HAP-1 (cell line): ENCODE measurements at places on chromosomes 11 and 22.

DNA sequence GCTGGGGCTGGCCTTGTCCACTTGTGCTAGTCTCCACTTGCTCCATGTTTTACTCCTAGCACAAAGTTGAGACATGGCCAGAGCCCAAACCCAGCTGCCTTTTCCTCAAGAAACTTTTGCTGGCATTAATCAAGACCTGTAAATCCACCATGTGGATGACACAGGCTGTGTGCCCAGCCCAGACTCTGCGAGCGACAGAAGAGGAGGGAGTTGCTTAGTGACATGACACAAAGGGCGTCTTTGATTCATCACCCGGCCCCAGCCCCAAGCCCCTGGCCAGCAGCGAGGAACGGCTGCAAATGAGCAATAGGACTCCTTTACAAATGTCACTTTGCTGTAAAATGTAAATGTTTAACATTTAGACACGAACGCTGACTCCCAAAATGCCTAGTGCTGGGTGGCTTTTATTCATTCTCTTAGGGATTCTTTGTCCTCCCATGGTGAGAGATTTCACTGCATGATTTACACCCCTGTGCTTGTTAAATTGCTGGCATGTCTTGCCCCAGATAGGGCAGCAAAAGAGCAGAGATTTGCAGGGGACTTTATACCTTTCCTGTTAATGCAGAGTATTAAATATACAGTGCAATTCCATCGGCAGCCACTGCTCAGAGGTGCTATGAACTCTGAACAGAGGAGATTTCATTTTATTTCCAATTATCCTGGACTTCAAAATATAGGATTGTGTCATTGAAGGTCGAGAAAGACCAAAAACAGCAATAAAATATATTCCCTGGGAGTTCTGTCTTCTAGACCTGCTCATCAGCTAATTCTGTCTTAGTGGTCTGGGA, 263.6 kb upstream of the NCAM1 start:
- no peak for DNase-seq

GRCh38 chr11:82184966-82185365, 548.7 kb downstream of the FAM181B start:
- DNase-seq = no peak

DNA sequence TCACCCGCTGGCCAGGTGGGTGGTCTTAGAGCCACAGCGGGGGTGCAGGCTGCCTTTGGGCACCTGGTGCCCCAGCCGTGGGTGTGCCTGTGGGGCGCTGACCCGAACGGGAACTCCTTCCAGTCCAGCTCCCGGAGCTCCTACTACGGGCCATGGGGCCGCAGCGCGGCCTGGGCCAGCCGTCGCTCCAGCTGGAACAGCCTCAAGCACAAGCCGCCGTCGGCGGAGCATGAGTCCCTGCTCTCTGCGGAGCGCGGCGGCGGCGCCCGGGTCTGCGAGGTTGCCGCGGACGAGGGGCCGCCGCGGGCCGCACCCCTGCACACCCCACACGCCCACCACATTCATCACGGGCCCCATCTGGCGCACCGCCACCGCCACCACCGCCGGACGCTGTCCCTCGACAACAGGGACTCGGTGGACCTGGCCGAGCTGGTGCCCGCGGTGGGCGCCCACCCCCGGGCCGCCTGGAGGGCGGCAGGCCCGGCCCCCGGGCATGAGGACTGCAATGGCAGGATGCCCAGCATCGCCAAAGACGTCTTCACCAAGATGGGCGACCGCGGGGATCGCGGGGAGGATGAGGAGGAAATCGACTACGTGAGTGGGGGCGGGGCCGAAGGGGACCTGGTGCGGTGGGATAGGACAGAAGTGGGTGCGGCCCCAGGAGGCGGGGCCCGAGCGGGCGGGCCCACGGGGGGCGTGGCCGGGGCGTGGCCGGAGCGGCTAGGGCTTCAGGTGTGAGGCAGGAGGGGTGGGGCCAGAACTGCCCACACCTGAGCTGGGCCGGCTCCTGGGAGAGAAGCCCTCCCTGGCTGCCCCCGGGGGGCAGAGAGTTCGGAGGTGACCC, 91.5 kb downstream of the CACNA1I start:
- DNase-seq = peak; percentile 74

- no peak for DNase-seq
Observed at GRCh38 chr11:113705871-113706655, at the start of gene TMPRSS5. TSS of gene TMPRSS5 (minus strand) at chr11:113706308. CDS start at chr11:113706224, 84 bp downstream.

- no peak for DNase-seq
Observed at GRCh38 chr11:61700212-61700611, 20.0 kb downstream of the DAGLA start.

GRCh38 chr11:34356913-34357700, 703 bp downstream of the ABTB2 start:
- DNase-seq = peak; percentile 54

- no peak for DNase-seq
Observed at GRCh38 chr11:84608837-84609196, 1018.3 kb downstream of the DLG2 start.

GRCh38 chr11:18063862-18064434, 17.9 kb upstream of the TPH1 start:
- DNase-seq = no peak

DNA sequence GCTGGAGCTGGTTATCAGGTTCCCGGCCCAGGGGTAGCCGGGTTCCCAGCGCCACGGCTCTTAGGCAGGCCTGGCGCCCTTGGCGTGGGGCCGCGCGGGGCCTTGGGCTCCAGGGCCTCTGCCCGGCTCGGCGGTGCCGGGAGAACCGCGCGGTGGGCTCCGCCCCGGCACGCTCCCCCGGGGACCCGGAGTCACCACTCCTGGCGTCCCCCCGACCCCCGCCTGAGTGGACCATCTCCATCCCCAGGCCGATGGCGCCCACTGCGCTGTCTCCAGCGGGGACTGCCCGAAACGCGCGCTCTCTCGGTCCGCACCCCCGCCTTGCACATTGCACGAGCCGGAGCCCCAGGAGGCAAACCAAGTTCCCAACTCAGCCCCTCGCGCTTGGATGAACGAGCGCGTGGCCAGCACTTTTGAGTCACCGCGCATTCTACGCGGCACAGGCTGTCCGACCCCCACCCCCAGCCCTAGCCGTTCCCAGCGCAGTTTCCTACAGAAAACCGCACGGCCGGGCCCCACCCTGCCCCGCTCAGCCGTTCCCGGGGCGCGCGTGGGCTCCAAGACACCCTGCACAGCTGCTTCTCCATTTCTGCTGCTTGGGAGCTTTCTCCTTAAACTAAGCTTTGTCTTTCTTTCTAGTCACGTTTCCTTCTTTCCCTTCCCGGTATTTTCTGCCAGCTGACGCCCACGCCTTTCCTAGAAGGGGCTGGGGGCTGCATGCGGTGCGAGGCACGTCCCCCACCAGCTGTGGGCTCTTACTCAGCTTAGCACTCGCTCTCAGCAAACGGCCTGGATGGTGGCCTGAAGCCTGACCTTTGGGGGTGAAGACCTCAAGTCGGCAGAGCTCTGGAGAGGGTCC, 650 bp upstream of the CHID1 start:
- DNase-seq = no peak

GRCh38 chr11:5304046-5304445, 2.3 kb upstream of the OR51B4 start:
- DNase-seq = no peak

GRCh38 chr11:77154381-77155081, 26.5 kb downstream of the MYO7A start:
- DNase-seq = no peak

DNA sequence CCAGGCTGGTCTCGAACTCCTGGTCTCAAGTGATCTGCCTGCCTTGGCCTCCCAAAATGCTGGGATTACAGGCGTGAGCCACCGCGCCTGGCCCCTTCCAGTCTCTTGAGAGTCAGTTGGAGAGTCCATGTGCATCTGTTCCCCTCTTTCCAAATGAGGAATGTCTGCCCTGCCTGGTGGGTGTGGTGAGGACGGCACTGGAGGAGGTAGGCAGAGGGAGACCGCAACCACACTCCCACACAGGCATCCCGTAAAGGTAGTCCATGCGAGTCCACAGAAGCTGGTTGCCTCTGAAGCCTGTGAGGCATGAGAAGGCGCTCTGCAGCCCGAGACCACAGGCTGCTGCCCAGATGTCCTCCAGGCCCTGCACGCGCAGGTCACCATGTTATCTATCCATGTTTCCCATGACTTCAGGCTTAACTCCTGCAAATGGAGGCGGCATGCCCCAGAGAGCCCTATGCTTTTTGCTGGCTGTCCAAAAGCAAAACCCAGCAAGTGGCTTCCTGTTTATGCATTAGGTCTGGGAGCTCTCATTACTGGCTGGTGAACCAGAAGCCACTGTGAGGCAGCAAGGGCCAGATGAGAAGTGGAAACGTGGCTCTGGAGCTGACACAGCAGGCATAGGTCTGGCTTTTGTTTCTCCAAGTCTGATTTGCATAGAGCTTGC, 43.4 kb downstream of the GRIK4 start:
- DNase-seq = no peak

DNA sequence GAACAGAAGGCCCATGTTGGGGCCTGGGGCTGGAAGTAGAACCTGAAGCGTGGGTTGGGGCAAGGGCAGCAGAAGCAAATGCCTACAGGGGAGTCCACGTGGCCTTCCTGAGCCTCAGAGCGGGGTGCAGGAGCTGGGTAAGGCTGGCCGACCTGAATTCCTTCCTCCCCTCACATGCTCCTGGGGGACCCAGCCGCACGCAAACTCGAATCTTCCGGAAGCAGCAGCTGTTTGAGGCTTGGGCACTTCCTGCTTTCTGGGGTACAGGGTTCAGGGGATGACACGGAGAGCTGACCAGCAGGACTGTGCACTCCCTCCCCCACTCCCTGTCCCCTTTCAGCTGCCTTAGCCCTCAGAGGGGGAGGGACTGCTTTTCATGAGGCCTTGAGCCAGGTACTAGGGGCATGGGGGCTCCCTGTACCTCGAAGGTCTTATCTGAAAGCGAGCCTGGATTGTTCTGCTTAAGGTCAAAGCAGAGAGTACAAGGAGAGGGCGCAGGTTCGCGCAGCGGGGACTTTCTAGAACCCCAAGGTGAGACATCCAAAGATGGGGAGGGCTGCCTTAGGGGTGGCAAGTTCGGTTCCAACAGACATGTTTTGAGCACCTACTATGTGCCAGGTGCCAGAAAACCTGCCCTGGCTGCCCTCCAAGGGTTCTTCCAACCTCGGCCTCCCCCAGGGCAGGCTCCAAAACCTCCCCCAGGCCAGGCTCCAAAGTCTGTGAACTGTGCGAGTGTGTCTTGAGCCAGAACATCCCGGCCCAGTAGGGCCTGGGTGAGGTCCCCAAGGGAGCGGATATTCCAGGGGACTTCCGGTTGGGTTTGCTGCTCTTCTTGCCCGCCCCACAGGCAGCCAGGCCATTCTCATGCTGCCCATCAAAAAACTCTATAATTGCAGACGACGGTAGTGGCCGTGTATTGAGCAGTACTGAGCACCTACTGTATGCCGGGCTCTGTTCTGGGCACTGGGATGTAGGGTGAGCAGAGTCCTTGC, 1.7 kb downstream of the NCF4 start:
- no peak for DNase-seq

DNA sequence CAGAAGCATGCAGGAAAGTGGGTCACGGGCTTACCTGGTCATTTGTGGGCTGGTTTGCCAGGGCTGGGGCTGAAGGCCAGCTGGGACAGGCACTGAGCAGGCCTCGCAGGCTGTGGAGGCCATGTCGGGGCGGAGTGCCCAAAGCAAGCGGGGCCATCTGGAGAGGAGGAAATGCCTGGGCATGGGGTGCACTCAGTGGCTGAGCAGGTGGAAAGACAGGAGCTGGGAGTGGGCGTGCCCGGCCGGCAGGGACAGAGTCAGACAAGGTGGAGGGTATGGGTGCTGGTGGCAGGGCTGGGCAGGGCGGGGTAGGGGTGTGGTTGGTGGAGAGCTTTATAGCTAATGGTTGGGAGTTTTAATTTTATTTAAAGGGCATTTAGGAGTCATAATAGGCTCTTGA, 27.4 kb downstream of the DAGLA start:
- DNase-seq = no peak

DNA sequence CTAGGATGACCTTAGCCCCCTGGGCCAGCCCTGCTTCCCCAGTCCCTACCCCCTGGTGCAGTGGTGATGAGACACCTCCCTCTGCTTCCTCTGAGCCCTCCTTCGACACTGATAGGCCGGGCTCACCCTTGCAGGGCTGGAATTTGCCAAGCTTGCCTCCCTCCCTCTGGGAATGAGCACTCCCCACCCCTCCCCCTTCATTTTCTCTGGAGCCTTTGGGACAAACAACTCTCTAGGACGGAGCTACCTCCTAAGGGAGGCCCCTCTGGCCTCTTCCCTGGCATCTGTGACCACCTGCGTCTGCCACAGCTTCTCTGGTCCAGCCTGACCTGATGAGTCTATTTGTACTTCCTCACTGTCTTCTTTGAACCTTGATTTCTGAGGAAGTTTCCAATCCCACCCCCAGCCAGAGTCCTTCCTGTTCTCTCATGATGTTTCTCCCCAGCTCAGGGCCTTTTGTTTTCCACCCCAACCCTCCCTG, 53.3 kb upstream of the ADA2 start:
- no peak for DNase-seq

GRCh38 chr11:105368711-105369110, 229.1 kb upstream of the CARD18 start:
- no peak for DNase-seq

DNA sequence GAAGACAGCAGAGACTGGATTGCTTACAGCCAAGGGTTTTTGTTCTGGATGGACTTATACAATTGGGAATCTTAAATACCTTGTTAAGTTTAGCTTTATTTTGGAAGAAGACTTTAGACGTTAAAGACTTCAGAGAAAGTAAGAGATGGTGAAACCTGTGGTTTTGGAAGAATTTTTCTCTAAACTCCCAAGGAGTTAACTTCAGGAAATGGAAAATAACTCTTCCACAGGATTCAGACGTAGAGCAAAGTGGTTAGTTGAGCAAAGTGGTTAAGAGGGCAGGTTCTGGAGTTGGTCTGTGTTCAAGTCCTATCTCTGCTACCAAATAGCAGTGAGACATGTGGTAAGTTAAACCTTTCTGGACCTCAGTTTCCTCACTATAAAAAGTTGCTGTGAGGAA, 12.8 kb downstream of the PITPNB start:
- DNase-seq = no peak

GRCh38 chr22:37212174-37212906, at the start of gene SSTR3:
TSS of gene SSTR3 (minus strand) at chr22:37212477. CDS start at chr22:37207803, 4,674 bp downstream.
- no peak for DNase-seq

- no peak for DNase-seq
Observed at GRCh38 chr22:38554281-38554680, 15.7 kb downstream of the DMC1 start.

GRCh38 chr11:73243093-73243485, 25.0 kb downstream of the P2RY2 start:
- DNase-seq = no peak

- DNase-seq = no peak
Observed at GRCh38 chr22:49935561-49935960, 17.1 kb downstream of the CRELD2 start.

DNA sequence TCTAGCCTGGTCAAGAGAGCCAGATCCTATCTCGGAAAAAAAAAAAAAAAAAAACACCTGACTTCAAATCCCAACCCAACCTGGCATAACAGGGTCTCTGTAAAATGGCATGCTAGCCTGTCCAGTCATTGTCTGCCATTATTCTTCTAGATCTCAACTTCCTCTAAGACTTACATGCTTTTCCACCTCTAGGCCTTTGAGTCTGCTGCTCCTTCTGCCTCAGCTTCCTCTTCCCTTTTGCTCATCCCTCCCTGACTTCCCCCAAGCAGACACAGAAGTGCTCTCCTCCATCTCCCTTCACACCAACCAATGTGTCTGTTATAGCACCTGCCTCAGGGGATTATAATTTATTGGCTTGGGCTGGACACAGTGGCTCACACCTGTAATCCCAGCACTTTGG, 7.8 kb downstream of the STK33 start:
- no peak for DNase-seq
